ENCODE measurements at places on chromosomes 16 and 17.

DNA sequence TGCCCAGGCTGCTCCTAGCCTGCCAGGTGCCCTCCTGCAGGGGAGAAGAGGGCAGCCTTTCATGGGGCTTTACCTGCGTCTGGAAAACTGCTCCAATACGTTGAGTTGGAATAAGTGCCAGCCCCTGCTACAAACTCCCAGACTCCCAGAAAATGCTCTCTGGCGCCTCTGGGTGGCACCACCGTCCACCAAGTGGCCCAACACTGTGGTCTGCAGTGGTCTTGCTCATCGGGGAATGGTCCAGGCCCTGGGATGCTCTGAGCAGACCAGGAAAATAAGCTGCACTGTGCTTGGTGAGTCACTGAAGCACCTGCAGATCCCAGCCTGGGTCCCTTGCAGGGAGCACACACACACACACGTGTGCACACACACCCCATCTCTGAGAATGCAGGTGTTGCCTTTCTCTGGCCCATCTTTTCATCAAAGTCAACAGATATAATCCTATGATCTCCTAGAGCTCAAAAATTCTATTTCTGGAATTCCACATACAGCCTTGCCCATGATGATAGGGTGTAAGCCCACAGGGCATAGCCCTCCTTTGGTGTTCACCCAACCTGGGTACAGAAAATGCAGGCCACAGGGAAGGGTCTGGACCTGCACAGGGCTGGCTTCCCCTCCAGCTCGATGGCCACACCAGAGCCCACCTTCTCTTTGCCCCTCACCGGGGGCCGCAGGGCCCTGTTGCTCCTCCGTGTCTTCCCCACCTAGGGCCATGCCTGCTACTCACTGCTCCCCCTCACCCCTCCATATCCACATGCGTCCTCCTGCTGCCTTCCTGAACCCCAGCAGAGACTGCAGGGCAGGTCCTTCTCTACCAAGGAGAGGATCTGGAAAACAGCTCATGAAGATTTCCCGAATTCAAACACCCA lies 20.5 kb downstream of the CDIP1 start:
- DNase-seq, result no peak

DNA sequence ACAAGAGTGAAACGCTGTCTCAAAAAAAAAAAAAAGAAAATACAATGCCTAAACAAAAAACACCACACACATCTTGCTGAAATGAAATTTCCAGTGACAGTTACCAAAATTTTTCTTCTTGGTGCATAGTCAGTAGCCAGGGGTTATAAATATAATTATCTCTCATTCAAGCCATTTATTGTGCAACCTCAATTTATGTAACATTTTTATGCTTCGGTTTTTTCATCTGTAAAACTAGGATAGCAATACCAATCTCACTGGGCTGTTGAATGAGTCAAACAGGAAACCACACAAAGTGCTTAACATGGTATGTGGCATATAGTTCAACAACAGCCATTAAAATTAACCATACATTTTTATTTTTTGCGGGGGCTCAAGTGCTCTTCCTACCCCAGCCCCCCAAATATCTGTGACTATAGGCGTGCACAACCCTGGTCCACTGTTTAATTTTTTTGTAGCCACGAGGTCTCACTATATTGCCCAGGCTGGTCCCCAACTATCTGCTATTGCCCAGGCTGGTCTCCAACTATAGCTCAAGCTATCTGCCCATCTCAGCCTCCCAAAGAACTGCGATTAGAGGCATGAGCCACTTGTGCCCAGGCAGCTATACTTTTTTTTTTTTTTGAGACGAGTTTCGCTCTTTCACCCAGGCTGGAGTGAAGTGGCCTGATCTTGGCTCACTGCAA lies 2.6 kb downstream of the COG4 start:
- DNase-seq, result peak; percentile 38

GRCh38 chr17:45296003-45296832 lies 20.6 kb downstream of the MAP3K14 start:
- DNase-seq, result peak; percentile 94

- DNase-seq, result no peak
Measured at GRCh38 chr17:75183999-75184884, 1.5 kb upstream of the SUMO2 start.

- DNase-seq, result peak; percentile 66
Measured at GRCh38 chr17:1834380-1835149, 4.8 kb downstream of the RPA1 start.

GRCh38 chr17:45702666-45703266 lies 81.4 kb upstream of the CRHR1 start:
- no peak for DNase-seq

DNA sequence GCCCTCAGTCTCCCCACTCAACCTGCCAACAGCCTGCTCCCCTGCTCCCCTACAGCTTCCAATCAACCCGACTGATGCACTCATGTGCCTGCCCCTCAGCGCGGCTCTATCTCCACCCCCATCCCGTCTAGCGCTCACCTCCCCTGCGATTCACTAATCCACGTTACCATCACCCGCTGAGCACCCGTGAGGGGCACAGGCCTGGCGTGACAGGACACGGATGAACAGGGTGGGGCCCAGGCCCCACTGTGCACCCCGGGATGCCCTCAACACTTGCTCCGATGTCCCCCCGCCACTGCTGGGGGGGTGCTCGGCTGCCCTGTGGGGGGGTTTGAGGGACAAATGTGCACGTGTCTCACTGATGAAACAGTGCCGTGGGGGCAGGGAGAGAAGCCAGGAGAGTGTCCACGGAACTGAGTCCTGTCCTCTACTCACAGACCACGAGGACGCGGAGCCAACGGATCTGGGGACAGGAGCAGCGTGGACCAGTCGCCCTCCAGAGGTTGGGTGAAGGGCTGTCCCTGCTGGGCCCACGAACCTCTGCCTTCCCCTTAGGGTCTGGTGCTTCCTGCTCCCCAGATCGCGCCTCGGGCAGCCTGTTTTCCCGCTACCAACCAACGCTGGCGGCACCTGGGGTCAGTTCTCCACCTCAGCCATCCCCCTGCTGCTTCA lies 66.7 kb downstream of the RPH3AL start:
- DNase-seq, result no peak

All from suppressor macrophage treated with lipopolysaccharide for 1 hour (primary cell).